Activated naive CD4-positive, alpha-beta T cell treated with anti-CD3 and anti-CD28 coated beads for 36 hours (primary cell): ENCODE measurements at places on chromosomes 4 and X. TPM values are rescaled to one million over a fixed set of nuclear protein-coding genes. Genes with fewer than 3 reads are reported as not detected.

Gene PHKA1
- 6.5 TPM for total RNA-seq

Gene ATP1B4
- not detected for total RNA-seq

Gene VSIG4
- total RNA-seq = not detected

Gene UGT2B7
- total RNA-seq = not detected

Gene TBX22
- not detected for total RNA-seq

Gene PAGE5
- not detected for total RNA-seq

Gene DUX4
- total RNA-seq = not detected
